ENCODE measurements at places on chromosomes 6 and 20.
A peak's percentile ranks its signal among the peaks of the same experiment; 100 is the strongest.

DNA sequence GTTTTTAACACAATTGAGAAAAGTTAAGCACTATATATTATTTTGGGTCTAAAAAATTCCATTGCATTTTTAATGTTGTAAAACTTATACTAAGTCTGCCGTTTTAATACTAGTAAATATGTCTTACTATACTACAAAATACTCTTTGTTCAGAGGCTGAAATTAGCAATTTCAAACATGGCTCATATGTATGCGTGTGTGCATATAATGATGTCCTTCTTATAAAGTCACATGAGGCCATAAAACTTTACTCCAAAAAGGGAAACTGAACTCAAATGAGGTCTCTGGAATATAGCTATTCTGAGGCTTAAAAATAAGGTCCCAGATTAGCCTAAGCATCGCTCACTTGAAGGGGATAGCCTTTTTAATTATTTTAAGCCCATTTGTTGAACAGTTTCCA lies 224.0 kb downstream of the MYLK4 start:
- no peak for DNase-seq

- DNase-seq, result no peak
Measured at GRCh38 chr6:16542070-16542469, 219.2 kb downstream of the ATXN1 start.

DNA sequence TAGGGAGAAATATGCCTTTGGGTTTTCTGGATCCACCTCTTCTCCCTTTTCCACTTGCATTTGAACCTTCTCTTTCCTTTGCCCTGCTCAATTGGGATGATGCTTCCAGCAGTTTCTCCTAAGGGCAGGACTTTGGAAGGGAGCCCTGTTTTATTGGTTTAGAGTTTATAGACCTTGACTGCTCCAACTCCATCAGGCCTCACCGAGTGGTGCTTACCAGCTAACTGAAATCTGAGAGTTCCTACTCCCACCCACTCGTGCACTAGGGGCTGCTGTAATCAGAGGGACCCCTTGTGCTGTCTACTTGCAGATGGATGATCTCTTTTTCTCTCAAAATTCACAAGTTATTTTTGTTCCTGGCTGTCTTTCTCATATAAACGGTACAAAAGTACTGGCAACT lies 121.3 kb upstream of the SLC22A16 start:
- no peak for DNase-seq

GRCh38 chr6:161141173-161141572 lies 132.7 kb downstream of the AGPAT4 start:
- no peak for DNase-seq

GRCh38 chr20:37090407-37090806 lies 5.4 kb downstream of the RBL1 start:
- no peak for DNase-seq

DNA sequence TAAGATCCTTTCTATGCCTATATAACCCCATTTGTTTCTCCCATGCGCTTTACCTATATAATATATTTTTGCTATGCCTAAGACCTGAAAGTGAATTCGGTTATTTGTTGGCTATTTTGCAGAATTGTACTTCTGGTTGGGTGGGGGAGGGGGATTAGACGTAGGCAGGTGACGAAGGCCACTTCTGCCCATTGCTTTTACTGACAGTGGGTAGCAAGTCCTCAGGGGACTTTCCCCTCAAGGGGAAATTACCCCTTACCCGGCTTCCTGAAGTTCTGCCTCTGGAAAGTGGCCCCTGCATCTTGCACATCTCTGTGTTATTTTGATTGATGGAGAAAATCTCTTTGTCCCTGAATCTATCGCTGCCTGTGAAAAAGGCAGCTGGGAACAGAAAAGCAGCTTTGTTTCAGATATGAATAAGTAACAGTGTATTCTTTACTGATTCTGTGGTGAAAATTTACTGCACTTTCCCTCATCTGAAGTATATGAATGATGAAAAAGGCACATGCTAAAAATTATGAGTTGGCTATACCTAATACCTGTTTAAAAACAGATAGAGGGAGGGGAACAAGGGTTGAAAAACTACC lies 133.9 kb downstream of the UTRN start:
- no peak for DNase-seq

DNA sequence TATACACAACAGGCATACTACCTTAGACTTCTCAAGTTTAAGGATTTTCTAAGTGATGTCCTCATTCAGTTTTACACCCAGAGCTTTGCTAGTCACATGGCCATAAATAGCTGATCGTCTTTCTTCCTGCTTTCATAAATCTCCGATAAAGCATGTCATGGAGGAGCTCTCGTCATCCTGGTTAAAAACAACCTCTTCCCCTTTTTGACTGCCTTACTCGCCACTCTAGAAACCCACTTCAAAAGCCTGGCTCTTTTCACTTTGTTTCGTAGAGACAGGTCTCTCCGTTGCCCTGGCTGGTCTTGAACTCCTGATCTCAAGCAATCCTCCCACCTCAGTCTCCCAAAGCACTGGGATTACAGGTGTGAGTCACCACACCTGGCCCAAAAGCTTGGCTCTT lies 67.0 kb upstream of the SMIM29 start:
- no peak for DNase-seq

DNA sequence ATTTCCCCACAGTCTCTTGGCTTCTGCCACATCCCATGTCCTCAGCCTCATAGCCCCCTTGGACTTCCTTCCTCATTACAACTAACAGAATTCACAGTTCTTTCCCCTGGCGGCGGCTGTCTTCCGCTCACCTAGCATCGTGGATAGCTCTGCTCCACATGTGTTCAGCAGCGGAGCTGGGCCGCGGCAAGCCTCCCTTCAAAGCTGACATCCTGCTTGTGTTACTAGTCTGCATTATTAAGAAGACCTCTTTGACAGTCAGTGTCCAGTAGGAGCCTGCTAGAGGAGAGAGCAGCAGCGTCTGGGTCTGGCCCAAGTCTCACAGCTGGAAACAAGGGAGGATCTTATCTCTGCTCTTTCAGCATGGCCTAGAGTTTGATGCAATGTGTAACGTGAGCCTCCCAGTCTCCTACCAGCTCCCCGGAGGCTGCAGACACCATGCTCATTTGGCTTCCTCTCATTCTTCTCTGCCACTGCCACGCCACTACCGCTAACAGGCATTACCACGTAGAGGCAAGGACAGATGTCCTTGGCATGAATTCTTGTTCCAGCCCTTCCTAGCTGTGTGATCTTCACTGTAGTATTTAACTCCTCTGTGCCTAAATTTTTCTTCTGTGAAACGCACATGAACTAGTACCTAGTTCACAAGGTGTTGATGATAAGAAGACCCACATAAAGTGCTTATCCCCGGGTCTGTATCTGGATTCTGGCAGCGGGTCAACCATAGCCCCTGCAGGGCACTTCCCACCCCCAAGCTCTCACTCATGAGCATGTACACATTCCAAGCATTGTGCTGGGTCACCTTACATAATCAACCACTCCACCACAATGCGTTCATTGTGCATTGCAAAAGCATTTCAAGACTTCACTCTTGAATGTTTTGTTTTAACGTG lies 107.1 kb upstream of the BACH2 start:
- DNase-seq, result peak; percentile 53

DNA sequence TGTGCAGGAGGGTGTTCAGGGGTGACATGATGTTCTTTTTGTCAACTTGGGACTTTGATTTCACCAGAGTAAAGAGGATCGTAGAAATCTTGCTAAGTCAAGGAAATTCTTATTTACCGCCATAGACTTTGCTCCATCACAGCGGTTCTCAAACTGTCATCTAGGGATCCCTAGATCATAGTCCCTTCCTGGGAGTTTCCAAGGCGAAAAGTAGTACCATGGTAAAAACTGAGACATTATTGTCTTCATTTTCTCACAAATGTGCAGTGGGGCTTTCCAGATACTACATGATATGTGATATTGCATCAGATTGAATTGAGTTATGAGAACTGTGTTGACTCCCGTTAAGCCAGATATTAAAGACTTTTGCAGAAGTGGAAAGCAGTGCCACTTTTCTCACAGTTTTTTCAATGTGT lies 79.7 kb downstream of the JARID2 start:
- DNase-seq, result no peak

- no peak for DNase-seq
Measured at GRCh38 chr6:139529420-139529819, 155.0 kb upstream of the CITED2 start.

GRCh38 chr6:27474672-27475071 lies 1.8 kb upstream of the ZNF184 start:
- DNase-seq, result no peak

- DNase-seq, result peak; percentile 9
Measured at GRCh38 chr6:133855276-133855990, 33.5 kb upstream of the TCF21 start.

DNA sequence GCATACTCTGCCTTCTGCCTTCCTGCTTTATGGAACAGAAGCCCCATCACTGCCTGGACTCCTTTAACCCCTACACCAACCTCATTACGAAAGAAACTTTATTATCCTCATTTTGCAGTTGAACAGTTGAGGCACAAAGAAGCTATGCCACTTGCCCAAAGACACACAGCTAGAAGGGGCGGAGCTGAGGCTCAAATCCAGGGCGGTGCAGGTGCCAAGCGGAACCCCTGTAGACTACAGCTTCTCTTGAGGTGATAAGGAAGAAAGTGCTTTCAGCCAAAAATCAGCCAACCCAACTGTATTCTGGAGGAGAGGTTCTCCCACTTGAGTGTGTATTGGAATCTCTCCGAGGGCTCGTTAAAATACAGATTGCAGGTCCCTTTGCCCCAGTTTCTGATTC lies 90.5 kb downstream of the PRND start:
- no peak for DNase-seq

GRCh38 chr20:10673842-10674683 lies at the start of gene JAG1:
Gene JAG1, minus strand, starts transcription at chr20:10673999. Its CDS starts 469 bp downstream, at chr20:10673530.
- peak; percentile 97 for DNase-seq

DNA sequence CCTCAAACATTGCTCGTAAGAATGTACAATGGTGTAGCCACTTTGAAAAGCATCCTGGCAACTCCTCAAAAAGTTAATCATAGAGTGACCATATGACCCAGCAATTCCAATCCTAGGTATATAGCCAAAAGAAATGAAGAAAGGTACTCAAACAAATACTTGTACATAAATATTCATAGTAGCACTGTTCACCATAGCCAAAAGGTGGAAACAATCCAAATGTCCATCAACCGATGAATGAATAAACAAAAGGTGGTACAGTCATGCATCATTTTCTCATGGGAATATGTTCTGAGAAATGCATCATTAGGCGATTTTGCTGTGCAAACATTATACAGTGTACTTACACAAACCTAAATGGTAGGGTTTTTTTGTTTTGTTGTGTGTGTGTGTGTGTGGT lies 74.4 kb upstream of the TBC1D7 start:
- no peak for DNase-seq

DNA sequence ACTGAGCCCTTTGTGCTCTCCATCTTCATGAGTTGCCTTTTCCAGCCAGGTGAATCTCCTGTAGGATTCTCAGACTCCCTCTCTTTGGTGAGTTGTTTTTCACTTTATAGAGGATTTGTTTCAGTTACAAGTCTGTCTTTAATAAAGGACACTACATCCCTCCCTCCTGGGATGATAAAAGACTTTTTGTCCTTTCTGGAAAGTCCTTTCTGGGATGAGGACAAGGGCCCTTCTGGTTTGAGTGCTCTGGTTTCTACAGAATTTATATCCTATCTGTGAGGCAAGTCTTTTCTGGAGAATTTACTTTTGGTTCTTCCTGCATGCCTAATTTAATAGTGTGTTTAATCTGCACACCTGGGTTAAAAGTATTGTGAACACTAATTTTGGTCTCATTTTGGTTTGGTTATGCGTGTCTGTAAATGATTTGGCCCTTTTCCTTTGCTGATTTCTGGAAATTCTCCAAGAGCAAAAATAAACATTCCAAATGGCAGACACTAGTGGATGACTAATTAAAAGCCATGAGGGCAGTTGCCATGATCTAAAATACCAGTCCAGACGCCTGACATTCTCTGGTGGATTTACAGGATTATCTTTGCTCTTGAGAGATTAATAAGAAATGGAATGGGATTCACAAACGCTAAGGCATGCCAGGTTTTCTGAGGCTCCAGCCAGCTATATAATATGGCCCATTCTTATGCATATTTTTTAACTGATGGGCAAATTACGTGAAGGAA lies 44.8 kb downstream of the TCP11 start:
- DNase-seq, result peak; percentile 97

GRCh38 chr20:11195899-11196558 lies 522.2 kb upstream of the JAG1 start:
- DNase-seq, result peak; percentile 67

DNA sequence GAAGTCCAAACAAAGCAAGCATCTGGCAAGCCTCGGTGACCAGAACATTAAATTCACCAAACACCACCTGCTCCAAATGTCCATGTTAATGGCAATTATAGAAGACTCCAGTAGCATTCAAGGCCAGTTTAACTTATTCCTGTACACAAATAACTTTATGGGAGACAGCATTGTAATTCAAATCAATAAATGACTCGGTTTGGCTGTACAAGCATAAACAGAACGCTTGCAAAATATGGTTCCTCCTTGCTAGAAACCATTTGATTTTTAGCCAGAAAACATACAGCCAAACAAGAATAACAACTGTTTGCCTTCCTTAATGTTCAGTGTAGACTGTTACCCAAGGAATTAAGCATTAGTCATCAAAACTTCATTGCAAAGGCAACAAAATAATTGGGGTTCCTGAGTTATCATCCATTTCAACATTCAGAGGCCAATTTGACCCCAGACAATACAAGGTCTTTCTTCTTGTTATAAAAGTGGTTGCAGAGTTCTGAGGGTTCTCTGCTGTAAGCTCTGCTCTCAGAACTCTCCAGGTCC lies 125.1 kb downstream of the BFSP1 start:
- DNase-seq, result no peak

- DNase-seq, result no peak
Measured at GRCh38 chr6:41965429-41966213, 24.0 kb upstream of the CCND3 start.

GRCh38 chr20:56207656-56208055 lies 40.9 kb upstream of the MC3R start:
- no peak for DNase-seq

DNA sequence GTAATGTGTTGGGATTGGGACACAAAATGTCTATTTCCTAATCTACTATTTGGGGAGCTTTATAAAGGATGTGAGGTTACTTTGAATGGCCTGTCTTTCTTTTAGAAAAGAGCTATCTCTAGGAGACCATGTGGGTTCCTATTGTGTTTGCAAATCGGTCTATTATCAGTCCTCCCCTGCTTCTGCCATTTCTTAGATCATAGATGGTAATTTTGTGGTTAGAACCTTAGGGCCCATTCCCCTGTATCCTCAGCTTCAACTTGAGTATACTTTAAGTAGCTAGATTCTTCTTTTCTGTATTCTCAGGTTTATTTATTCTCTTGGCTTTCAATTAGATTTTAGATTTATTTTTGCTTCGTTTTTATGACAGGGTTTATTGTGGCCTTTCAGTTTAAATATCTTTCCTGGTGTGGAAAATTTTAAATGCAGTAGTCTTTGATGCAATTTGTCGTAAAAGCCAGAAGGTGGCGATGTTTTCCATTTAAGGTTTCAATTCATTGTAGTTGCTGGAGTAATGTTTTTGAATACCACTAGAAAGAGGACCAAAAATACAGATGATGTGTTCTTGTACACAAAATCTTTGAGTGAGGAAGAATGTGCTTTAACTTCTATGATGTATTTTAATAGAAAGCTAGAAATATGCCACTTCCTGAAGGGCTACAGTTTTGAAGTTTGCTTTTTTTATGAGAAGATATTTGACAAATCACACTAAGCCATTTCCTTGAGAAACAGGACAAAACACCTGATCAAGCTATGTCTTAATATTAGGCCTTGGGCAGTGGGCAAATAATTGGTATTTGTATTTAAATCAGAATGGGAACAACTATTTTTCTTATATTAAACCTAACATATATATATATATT lies 20.3 kb downstream of the TBPL1 start:
- peak; percentile 66 for DNase-seq

GRCh38 chr6:36851149-36851614 lies 11.9 kb upstream of the CPNE5 start:
- peak; percentile 86 for DNase-seq

Data from EH (cell line).